ENCODE measurements at places on chromosomes 4 and X.

DNA sequence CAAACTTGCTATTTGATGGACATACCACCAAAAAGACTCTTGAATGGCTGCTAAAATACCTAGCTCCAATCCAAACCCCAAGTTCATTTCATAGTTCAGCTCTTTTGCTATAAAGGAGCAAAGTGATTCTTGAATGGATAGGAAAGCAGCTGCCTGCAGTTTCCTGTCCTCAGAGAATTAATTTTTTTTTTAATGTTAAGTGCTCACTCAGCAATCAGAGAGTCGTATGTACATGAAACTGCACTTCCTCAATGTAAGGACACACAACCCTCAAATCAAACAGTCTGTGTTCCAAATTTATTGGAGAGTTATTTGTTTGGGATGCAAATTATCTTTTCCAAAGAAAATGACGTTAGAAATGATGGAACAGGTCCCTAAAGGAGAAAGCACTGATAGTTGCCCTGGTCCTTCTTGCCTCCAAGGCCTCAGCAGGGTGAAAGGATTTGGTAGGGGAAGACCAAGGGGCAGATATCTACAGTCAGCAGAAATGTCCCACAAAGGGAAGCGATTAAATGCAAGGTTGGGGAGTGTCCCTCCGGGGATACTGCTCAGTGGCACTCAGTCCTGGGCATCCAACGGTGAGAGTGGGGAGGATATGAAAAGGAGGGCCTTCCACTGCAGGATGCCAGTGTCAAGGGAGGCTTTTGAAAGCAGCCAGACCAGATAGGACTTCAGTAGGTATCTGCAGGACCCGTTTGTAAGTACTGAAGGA is 67.2 kb upstream of the RASGEF1B start:
- no peak for DNase-seq

GRCh38 chr4:37422102-37422501 is 177.6 kb downstream of the NWD2 start:
- DNase-seq: no peak

- DNase-seq: no peak
Observed at GRCh38 chrX:131901546-131901945, 121.6 kb upstream of the STK26 start.

DNA sequence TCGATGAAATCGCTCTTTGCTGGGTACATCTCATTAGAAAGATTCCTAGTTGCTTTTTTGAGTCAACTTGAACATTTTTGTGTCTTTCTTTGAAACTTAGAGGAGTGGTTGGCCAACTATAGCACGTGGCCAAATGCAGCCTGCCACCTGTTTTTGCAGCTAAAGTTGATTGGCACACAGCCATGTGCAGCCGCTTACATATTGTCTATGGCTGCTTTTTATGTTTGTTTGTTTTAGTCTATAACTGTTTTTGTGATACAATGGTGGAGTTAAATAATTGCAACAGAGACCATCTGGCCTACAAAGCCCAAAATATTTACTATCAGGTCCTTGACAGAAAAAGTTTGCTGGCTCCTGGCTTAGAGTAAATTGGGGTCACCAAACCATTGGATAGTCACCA is 86.3 kb downstream of the CLCN4 start:
- no peak for DNase-seq

DNA sequence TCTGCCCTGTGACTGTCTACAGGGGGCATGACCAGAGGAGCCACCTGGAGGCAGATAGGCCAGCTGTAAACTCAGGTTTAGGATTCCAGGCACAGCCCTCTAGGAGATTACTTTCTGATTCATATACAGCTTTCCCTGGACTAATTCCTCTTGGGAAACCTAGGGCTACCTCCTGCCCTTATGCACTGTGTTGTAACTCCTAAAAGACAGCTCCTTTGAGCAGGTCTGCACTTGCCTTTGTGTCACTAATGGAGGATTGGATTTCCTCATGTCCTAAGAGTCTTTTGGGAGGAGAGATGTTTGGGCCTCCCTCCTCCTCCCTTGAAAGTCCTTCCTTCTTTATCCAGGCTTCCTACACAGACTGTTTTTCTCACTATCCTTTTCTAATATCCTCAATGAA is 202.0 kb downstream of the PCDH19 start:
- DNase-seq: no peak

GRCh38 chrX:16997313-16997712 is 50.9 kb downstream of the REPS2 start:
- no peak for DNase-seq

- DNase-seq: no peak
Observed at GRCh38 chrX:67500617-67501016, 43.2 kb upstream of the AR start.

- DNase-seq: peak; percentile 75
Observed at GRCh38 chr4:187944179-187944578, 51.4 kb upstream of the ZFP42 start.

GRCh38 chrX:1164322-1165288 is 47.8 kb downstream of the CRLF2 start:
- no peak for DNase-seq

DNA sequence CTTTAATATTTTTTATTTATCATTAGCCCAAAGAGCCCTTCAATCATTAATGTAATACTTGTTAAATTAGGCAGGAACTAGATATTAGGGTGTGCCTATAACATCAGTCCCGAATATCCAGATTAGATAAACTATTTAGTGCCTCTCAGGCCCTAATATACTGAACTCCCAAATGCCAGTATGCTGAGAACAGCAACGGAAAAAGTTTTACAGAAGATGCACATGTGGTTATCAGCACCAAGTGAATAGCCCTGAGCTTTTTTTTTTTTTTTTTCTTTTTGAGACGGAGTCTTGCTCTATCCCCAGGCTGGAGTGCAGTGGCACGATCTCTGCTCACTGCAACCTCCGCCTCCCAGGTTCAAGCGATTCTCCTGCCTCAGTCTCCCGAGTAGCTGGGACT is 13.0 kb upstream of the ELF2 start:
- DNase-seq: no peak

- no peak for DNase-seq
Observed at GRCh38 chr4:128831531-128832242, 22.2 kb downstream of the JADE1 start.

DNA sequence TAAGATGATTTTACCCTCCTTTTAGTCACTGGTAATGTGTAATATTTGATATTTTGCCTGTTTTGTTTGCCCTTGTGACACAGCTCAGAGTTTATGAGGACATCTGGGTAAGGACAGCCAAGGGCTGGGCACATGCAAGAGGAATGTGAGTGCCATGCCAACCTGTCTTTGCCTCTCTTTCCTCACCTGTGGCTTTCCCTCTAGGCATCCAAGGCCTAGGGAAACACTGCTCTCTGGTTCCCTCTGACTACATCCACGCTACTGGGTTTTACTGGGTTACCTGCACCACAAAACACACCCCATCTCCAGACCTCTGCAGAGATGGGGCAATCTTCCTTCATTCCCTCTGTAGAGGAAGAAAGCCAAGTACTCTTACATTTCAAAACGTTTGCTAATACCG is 7.7 kb downstream of the HPGDS start:
- no peak for DNase-seq
